Osteocyte (in vitro differentiated cells): ENCODE measurements at places on chromosomes 6 and 20.
A peak's percentile ranks its signal among the peaks of the same experiment; 100 is the strongest.

- DNase-seq = no peak
These were observed 95.2 kb downstream of the JAG1 start for GRCh38 chr20:10578607-10579006.

DNA sequence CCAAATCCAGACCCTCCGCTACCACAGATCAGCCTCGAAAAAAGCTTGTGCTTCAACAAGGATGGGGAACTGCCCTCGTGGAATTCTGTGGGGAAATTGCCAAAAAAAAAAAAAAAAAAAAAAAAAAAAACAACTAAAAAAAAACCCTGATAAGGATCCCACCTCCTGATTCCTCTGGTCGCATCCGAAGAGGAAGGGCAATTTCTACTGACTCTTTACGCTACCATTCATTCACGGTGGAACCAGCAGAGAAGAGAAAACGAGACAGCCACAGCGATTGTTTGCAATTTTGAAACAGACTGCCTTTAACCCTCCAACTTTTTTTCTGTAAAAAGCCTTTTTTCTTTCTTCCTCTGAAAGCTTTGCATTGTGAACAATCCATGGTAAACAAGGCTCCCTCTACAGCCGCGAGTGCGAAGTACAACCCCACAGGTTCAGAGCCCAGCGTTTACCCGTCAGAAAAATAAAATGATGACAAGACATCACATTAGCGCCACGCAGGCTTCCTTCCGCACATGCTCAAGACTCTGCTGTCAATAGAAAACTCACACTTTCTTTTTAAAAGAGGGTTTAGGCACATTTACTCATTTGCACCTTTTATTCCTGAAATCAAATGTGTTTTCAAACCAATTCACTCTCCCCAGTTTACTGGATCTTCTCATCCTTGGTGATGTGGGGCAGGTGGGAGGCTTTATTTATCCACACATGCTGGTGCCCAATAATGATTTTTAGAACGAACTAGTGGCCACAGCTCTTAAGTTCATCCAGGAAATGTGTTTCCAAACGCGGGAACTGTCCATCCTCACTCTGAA lies 100.0 kb downstream of the NOL4L start:
- DNase-seq = peak; percentile 91

DNA sequence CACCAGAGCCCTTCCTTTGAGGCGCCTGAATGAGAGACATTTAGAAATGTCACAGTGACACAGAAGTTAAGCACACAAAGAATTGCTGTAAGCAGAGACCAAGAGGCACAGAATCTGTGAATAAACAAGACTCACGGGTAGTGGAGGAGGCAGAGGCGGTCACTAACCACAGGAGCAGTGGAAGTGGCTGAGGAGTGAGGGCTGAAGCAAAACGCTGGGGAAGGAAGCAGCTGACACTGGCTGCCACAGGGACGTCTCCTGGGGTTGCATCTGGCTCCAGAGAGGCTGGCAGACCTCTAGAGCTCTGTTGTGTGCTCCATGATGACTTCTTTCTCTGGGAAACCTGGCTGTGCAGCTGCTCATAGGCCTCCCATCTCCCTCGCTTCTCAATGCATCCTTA lies 65.0 kb upstream of the SLC2A12 start:
- DNase-seq = no peak

DNA sequence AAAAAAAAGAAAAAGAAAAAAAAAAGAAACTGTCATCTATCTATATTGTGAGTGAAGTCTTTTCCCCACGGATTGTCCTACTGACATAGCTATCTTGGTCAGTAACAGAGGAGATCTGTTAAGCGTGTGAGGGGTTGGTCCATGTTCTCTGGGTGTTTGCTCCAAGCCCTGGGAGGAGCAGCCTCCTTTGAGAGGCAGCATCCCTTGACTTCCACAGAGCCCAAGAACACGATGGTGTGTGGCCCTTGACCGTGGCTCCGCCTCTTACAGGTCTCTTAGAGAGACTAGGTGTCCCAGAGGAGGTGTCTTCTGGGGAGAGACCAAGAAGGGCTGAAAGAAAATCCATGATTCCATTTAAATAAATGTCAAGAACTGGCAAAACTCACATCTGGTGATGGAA lies 60.1 kb upstream of the GTSF1L start:
- peak; percentile 65 for DNase-seq

- DNase-seq = no peak
These were observed 59.7 kb downstream of the HIVEP2 start for GRCh38 chr6:142885182-142885867.

- DNase-seq = no peak
These were observed 15.7 kb upstream of the SAYSD1 start for GRCh38 chr6:39130691-39131090.

GRCh38 chr6:5673019-5673790 lies 333.5 kb downstream of the NRN1 start:
- DNase-seq = no peak

GRCh38 chr20:21181028-21181427 lies 55.1 kb downstream of the KIZ start:
- no peak for DNase-seq

DNA sequence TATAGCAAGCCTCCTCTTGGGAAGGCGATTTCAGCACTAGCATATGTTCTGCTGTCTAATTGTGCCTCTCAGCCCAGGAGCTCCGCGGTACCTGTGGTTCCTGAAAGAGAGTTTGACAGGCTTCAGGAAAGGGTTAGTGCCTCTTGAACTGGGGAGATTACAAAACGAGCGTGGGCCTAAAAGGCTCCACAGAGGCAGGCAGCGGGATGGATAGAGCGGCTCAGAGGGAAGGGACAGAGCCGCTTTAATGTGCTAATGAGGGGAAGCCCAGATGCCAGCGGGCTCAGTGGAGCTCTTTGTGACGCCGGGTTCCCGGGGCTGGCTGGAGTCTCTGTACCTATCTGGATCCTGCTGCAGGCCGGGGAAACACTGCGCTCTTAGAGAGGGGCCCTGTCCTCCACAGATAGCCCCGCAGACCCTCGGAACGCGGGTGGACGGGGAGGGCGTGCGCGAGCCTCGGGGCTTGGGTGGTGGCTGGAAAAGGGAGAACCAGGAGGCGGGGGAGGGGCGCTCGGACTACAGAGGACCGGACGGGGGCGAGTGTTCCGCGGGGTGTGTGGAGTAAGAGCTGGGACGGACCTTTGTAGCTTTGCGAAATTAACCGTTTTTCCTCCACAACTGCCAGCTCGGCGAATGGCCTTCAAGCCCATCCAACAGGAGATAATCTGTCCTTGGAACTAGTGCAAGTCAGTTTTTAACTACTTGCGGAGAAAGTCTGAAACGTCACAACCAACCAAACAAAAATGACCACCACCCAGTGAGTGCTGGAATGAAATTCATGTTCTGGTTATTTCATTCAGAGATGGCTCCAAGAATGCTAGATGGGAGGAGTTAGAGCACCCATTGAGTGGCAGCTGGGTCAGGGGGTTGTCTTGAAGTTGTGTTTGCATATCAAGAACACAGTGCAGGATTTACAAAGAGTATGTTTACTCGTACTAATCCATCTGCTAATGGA lies 13.0 kb downstream of the SLC35F1 start:
- no peak for DNase-seq

GRCh38 chr6:84667252-84668213 lies 96.9 kb downstream of the TBX18 start:
- DNase-seq = no peak

GRCh38 chr6:1942834-1943233 lies 302.6 kb downstream of the GMDS start:
- DNase-seq = no peak

DNA sequence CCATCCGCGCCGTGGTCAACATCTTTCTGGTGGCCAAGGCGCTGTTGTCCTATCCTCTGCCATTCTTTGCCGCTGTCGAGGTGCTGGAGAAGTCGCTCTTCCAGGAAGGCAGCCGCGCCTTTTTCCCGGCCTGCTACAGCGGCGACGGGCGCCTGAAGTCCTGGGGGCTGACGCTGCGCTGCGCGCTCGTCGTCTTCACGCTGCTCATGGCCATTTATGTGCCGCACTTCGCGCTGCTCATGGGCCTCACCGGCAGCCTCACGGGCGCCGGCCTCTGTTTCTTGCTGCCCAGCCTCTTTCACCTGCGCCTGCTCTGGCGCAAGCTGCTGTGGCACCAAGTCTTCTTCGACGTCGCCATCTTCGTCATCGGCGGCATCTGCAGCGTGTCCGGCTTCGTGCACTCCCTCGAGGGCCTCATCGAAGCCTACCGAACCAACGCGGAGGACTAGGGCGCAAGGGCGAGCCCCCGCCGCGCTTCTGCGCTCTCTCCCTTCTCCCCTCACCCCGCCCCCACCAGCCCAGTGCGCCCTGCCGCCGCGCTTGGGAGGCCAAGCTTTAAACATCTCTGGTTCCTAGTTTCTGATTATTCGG lies 4.0 kb downstream of the SLC32A1 start:
- DNase-seq = no peak

DNA sequence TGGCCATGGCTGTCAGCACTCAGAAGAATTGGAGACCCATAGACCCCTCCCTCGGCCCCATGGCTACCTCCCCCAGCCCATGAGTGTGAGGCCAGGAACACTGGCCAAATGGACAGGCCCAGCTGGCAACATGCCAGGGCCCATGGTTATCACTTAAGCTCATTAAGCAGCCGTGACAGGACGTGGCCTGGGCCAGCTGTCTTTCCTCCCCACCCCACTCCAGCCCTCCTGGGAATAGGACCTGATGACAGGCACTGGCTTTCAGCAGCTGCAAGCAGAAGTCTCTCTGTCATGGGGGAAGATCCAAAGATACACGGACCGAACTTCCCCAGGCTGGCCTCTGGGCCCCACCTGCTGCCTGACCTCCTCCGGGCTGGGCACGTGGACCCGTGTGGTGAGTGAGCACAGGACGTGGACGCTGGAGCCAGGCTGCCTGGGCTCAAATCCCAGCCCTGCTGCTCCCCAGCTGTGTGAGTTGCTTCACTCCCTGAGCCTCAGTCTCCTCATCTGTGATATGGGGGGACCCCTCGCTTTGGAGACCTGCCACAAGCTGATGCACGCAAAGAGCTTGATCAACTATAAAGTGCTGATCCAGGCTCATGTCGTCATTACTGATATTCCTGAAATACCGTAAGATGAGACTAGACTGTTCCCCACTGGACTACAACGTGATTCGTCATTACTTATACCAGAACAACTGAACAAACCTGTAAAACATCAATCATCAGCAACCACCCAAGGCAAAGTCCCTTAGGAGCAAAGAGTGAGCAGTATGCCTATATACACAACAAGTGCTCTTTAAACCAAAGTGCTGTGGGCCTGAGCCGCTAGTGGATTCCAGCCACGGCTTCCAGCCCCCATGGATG lies 22.0 kb upstream of the VSTM2L start:
- no peak for DNase-seq

GRCh38 chr6:24719125-24719971 lies at the start of gene C6orf62:
TSS of gene C6orf62 (minus strand) at chr6:24719154. CDS start at chr6:24718668, 486 bp downstream.
- DNase-seq = no peak

- DNase-seq = peak; percentile 93
These were observed 9.0 kb downstream of the EXOC2 start for GRCh38 chr6:683742-684440.
